ENCODE measurements at places on chromosomes 12 and 14. TPM values are rescaled to one million over a fixed set of nuclear protein-coding genes. Genes with fewer than 3 reads are reported as not detected.

Gene DERA
- total RNA-seq = 34.2 TPM

Gene KRT83
- not detected for total RNA-seq

Gene MMP17
- 4.7 TPM for total RNA-seq

Gene PLD4
- 0.06 TPM for total RNA-seq

Gene PLEK2
- total RNA-seq = 0.64 TPM

Gene CFAP54
- total RNA-seq = 0.71 TPM

Gene GDF3
- total RNA-seq = 0.26 TPM

Gene GNB3
- 1.2 TPM for total RNA-seq

Gene OR4M1
- not detected for total RNA-seq

Gene LRRC10
- not detected for total RNA-seq

Gene FITM1
- 0.58 TPM for total RNA-seq

Gene CPSF2
- total RNA-seq = 45.3 TPM

Gene PAX9
- total RNA-seq = not detected

Gene PRKD1
- 10.4 TPM for total RNA-seq

Gene ADCY4
- total RNA-seq = 59.6 TPM

Gene TOMM20L
- not detected for total RNA-seq

Gene MANSC4
- not detected for total RNA-seq

Gene APOF
- not detected for total RNA-seq

DNA sequence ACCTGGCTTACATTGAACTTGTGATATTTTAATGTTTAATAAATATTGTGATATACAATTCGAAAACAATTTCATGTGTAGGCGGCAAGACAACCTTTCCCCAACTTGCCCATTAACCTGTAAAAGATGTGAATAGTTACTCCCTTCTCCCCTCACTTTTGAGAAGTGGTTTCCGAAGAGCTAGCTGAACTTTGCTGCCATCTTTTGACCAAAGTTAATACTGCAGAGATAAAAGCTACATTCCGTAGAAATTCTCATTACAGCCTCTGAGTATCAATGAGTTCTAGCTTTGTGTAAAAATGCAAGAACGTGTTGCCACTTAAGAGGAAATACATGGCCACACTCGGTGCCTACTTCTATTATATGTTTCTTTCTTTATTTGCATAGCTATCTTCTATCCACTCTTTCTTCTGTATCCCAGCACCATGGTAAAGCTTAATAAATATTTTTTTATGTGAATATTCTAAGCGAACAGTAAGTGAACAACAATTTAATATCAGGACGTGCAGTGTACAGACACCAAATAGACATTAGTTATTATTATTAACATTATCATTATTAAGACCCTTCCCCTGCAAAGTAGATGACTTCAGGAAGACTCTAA lies 105.1 kb upstream of the TMEM260 start:
- no peak for DNase-seq

DNA sequence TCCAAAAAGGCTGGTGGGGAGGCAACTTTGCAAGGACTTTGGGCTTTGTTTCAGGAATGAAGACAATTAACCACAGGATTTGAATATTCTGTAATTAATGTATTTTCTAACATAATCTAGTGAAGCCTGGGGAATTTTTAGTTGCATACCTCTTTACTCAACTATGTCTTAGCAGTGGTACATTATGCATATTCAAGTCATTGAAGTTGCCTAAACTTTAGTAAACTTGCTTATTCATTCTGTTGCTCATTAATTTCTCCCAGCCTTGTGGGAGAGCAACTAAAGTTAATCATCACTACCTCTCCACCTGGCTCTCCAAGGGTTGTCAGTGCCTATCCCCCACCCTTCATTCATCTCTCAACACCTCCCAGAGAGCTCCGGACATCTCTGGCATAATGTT lies 54.2 kb downstream of the IFNG-AS1 start:
- no peak for DNase-seq

DNA sequence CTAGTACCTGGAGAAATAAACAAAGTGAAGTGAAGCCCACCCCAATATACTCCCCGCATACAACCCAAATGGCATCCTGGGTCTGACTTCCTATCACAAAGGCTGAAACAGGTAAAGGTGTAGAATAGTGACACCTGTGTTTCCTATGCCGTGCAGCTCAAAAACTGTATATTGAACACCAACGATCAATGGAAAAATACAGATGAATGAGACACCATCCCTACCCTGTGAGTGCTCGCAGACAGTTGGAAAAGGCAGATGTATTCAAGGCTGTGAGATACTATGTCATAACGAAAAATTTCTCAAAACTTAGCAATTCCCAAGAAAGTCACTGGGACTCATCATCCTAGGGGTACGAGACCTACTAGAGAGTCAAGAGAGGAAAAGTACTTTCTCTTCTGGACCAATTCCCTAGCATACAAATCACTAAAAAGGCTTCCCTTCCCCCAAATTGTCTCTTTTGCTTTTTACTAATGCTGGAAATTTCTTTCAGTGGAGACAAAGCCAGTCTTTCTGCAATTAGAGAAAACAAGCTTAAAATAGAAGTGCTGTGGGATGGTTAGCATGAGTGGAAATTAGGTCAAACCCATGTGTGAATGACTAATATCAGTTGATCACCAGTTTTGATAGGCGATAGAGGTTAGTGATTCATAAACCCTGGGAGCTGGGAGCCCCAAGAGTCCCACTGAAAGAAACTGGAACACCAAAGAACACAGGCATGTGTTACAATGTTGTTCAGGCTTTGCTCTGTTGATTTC lies 249.7 kb downstream of the SPTSSA start:
- DNase-seq = no peak

GRCh38 chr12:102479099-102479885 lies 1.1 kb downstream of the IGF1 start:
- no peak for DNase-seq

GRCh38 chr12:87336814-87337336 lies 692.3 kb downstream of the C12orf50 start:
- no peak for DNase-seq

GRCh38 chr12:132465269-132466190 lies 24.4 kb upstream of the FBRSL1 start:
- DNase-seq = no peak

GRCh38 chr14:85214471-85214870 lies 315.5 kb upstream of the FLRT2 start:
- DNase-seq = no peak

GRCh38 chr14:74988131-74988530 lies 14.6 kb upstream of the EIF2B2 start:
- no peak for DNase-seq

GRCh38 chr12:62854024-62854423 lies 80.9 kb downstream of the PPM1H start:
- DNase-seq = no peak

- DNase-seq = no peak
Observed at GRCh38 chr14:89202413-89203190, 214.4 kb downstream of the FOXN3 start.

- no peak for DNase-seq
Observed at GRCh38 chr12:119005913-119006312, 24.6 kb downstream of the SRRM4 start.

DNA sequence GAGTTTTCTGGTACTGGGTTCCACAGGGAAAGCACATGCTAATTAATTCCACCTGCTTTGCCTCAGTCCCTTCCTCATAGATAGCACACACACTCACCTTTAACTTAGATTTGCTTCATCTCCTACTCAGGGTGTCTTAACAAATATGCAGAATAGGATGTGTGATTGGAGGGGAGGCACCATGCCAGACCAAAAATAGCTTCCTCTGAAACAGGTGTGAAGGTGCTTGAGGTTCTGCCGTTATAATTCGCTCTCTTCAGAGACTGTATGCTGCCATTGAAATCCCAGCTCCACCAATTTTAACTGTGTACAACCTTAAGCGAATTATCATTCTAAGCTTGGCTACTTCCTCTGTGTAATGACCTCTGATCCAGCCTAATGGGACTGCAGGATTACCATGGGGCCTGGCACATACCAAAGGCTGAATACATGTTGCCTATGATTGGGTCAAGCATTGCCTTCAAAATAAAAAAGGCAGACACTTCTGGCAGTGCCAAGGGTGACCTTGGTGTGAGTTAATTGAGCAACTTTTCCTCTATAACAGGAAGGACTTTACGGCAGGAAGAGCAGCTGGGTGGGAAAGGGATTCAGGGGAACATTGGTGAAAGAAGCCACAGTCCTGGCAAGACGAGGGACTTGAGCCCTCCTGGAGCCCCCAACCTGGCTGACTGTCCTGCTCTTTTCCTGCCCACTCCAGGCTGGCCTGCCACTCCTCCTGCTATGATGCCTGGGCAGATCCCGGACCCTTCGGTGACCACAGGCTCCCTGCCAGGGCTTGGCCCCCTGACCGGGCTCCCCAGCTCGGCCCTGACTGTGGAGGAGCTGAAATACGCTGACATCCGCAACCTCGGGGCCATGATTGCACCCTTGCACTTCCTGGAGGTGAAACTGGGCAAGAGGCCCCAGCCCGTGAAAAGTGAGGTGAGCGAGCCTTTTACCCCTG lies 9.7 kb downstream of the JDP2 start:
- no peak for DNase-seq

- DNase-seq = no peak
Observed at GRCh38 chr12:43806737-43807072, 588 bp upstream of the TWF1 start.

DNA sequence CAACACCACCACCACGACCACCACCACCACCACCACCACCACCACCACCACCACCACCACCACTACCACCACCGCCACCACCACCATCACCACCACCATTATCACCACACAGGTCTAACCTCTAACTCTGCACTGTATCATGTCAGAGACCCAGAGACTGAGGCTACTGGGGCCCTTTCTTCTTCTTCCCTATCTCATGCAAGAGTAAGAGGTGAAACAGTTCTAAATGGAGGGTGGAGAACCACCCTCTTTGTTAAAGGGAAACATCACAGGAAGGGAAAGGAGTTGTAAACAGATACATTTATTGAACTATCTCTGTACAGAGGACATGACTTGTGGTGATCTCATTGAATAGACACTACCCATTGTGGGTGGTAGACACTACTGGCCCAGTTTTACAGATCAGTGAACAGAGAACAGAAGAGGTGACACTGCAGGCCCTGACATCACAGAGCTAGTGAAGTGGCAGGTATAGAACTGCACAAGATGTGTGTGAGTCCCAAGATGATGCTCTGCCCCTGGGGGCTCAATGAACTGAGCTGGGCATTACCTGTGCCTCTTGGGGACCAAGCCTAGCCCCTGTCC lies 91.6 kb downstream of the FOXN3 start:
- no peak for DNase-seq

- DNase-seq = no peak
Observed at GRCh38 chr14:96538097-96538989, 36.2 kb downstream of the PAPOLA start.

- DNase-seq = no peak
Observed at GRCh38 chr14:68127166-68127565, 307.6 kb downstream of the RAD51B start.

DNA sequence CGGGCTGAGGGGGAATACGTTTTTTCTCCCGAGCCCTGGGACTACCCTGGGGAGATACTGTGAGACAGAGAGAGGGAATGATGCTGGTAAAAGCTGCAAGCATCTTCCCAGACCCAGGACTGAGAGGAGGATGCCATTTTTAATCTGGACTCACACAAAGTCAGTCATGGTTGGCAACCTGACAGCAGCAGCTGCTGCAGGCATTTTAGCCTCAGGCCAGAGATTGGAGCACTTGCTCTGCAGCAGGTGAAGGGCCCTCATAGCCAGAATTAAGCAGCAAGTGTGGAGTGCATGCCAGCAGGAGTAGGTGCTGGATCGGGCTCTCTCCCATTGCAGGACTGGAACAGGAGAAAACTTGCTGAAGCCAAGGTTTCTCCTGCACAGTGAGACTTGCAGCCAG lies 361.1 kb upstream of the CLEC14A start:
- no peak for DNase-seq

DNA sequence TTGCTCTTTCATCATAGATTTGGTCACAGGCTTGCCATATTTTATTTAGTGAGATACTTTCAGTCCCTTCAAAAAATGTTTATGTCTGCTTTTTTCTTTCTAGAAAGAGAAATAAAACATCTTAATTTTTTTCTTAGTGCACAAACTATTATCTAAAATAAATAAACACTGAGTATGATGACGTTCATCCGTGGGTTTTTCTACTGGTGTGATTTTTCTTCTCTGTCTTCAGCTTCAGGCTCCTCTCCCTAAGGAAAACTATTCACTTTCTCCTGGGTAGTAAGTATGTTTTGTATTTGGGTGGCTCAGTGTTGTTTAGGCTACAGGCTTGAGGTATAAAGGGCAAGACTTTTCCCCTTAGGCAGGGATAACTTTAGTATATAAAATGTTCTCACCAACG lies 154.7 kb downstream of the DACT1 start:
- no peak for DNase-seq

- DNase-seq = no peak
Observed at GRCh38 chr12:100672075-100672592, 98.7 kb downstream of the GAS2L3 start.

DNA sequence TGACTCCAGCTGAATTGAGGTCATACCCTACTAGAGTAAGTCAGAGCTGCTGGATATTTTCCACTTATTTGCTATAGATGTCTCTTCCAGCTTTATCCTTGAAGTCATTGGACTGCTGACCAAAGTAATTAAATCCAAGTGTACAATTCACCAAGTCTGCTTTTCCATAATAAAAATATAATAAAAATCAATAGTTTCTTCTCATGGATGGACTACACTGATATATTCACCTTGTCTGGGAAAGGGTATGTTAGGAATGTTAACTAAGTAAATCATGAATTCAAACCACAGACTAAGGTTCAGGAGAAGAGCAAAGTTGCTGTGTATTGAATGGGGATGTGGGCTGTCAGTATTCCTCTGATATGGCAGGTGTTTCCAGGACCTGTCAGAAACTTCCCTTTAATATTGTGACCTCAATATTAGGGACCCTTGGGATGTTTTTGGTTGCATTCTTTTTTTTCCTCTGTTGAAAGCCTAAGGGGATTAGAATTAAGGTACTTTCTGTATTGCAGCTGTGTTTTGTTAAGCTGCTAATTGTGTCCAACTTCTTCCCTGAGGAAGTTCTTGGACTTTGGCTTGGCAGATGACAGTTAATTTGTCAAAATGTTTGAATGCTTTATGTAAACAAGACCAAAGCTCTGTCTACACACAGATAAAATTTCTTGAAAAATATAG lies 284.0 kb downstream of the ATP23 start:
- no peak for DNase-seq

DNA sequence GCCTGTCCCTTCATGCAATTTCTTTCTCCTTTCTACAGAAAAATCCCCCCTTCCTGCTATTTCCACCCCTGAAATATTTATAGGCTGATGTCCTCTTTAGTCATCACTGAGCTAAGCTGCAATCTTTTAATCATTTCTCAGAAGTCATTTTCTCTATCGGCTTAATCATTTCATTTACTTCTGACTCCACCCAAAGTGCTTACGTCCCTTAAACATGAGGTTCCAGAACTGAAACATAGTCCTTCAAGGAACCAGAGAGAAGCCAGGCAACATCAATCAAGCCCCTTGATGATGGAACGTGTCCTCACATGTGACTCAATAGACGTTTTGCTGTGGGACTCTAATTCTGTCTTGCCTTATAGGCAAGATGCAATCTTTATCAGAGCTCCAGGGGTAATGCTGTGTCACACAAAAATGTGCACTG lies 148.7 kb upstream of the KRR1 start:
- DNase-seq = no peak

DNA sequence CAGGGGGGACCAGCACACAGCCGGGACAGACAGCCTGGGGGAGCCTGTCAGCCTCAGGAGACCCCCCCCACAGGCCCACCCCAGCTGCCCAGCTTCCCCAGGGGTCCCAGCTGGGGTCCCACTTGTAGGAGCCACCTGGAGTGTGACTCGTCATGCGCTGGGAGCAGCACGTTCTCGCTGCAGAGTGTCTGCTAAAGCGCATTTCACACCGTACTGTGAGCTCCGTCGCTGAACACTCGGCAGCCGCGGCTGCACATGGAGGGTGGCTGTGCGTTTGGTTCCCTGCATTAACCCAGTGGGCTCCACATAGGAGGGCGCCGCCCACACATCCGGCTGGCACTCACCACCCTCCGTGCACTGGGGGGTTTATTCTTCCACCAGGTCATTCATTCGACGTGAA lies 56.7 kb downstream of the FBRSL1 start:
- no peak for DNase-seq
